Activated CD8-positive, alpha-beta T cell treated with anti-CD3 and anti-CD28 coated beads for 36 hours (primary cell): ENCODE measurements at places on chromosomes 16 and 17.

DNA sequence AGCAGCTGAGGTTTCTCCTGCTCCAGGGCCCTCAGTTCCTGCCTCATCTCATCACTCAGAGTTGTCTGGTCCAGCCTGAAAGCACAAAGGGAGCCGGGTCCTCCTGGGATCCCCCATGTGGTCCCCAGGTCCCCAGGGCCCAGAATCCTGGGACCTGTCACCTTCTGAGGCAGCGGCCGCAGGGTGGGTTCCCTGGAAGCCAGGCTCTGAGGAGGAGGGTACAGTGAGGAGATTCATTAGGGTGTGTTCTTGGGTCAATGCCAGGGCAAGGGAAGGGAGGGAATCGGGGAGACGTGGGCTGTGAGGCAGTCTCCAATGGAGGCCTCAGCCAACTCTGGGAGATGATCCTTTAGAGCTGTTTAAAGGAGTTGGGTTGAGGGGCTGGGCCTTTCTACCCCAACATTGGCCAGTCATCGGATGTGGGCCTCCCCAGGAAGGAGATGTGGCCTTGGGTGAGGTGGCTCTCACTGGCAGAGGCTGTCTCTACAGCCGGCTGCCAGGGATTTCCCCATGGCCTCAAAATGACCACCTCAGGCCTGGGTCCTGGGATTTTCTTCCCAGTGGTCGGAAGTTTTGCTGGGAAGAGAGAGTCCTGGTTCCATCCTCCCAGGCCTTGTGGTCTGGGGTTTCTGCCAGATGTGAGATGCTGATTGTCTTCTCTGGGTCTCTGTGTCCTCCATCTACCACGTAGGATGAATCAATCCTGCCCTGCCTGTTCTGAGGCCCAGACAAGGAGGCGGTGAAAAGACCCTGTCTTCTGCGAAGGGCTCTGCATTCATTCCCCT is 47.3 kb downstream of the NLRP1 start:
- DNase-seq = no peak

DNA sequence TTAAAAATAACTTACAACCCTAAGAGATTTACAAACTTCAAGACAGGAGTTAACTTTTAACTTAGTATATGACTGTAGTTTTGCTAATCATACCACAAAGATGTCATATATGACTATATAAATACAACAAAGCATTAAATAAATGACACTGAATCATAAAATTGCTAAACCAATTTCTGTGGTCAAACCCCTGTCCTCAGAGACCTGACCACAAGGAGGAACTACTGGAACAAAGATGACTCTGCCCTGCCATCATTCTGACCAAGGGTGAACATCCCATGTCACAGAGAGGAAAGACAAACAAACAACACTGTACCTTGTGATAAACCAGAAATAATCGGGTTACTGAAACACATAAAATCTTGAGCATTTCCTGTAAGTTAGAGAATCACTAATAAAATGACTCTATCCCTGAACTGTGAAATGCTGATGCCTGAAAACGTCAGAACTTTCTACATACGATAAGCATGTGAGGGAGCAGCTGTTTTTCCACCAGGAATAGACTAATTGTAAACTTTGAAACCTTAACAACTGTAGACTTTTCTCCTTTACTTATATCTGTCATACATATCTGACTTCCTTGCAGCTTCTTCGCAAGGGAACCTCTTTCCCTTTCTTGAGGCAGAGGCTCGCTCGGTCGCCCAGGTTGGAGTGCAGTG is 47.9 kb downstream of the WDR59 start:
- DNase-seq = peak; percentile 33

DNA sequence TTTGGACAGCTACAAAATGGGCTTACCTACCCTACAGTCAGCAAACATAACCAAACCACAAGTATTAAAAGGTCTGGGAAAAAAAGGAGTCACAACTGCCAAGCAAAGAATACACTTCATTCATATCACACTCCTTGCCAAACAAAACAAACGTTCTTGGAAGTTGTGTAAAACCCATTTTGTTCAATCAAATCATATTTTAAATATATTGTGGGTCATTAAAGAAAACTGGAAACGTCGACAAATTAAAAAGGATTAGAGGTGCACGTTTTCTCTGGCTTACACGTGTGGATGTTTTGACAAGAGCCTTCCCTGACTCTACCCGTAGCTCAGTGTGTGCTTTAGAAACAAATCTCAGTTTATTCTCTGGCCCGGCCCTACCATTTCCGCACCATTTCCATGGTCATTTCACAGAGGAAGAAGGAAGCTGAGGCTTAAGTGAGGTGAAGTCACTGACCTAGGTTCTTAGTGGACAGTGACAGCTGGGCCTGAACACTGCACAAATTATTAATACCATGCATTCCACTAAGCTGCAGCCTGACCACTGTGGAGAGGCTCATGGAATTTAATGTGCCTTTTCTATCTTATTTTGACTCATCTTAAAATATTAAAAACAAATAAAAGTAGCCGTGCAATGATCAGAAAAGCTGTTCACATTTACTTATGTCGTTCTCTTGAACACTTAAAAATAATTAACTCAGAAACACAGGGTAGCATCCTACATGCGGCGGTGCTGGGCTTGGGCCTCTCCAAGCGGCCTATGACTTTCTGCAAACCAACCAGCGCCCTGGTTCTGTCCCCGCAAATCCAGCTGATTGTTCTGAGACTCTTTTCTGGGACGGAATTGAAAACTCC is 968 bp downstream of the CEP112 start:
- DNase-seq = no peak

DNA sequence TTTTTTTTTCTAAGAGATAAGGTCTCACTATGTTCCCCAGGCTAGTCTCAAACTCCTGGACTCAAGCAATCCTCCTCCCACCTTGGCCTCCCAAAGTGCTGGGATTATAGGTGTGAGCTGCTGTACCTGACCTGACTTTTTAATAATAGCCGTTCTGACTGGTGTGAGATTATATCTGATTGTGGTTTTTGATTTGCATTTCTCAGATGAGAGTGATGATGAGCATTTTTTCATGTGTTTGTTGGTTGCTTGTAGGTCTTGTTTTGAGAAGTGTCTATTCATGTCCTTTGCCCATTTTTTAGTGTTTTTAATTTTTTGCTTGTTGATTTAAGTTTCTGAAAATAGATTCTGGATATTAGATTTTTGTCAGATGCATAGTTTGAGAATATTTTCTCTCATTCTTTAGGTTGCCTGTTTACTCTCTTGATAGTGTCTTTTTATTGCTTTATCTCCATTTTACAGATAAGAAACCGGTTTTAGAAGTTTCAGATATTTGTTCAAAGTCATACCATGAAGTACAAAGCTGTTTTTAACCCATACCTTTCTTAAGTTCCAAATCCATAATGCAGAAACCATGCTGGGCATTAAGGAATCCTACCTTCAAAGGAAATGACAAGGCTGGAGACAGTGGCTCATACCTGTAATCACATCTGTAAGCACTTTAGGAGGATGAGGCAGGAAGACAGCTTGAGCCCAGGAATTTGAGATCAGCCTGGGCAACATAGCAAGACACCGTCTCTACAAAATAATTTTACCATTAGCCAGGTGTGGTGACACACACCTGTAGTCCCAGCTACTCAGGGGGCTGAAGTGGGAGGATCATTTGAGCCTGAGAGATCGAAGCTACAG is 168.4 kb upstream of the TBX2 start:
- no peak for DNase-seq

DNA sequence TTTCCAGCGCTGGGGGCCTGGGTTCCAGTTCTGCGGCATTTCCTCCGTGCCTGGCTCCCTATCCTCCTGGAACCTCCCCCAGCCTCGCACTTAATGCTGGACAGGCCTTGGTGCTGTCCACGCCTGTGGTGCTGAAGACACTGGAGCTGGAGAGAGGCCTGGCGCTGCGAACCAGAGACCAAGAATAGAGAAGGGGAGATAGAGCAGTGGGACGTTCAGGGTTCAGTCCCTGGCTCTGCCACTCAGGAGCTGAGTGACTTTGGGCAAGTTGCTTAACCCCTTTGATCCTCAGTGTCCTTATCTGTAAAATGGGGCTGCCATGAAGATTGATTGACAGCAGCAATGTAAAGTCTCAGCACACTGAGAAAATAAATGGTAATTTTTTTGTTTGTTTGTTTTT is 11.9 kb downstream of the SBK1 start:
- DNase-seq = peak; percentile 38

- peak; percentile 98 for DNase-seq
Observed at GRCh38 chr16:85306071-85306792, 194.0 kb upstream of the CIBAR2 start.
